ENCODE measurements at places on chromosomes 13 and 19.

DNA sequence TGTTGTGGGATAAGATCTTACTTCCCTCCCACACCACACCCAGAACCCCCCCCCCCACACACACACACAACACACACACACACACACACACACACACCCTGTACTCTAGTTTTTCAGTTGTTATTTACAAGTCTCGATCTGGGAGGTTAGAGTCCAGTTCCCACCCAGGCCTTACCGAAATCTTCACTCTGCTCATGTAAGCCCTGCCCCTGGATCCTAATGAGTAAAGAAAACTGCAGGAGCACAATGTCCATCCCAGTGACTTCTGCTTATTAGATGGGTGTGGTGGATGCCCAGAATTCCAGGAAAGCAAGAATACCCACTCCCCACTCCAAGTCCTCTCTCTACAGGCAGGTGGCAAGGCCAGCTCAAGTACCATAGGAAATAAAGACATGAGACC is 23.0 kb downstream of the STARD13 start:
- no peak for DNase-seq

GRCh38 chr19:42368360-42368759 is 21.7 kb downstream of the CNFN start:
- no peak for DNase-seq

DNA sequence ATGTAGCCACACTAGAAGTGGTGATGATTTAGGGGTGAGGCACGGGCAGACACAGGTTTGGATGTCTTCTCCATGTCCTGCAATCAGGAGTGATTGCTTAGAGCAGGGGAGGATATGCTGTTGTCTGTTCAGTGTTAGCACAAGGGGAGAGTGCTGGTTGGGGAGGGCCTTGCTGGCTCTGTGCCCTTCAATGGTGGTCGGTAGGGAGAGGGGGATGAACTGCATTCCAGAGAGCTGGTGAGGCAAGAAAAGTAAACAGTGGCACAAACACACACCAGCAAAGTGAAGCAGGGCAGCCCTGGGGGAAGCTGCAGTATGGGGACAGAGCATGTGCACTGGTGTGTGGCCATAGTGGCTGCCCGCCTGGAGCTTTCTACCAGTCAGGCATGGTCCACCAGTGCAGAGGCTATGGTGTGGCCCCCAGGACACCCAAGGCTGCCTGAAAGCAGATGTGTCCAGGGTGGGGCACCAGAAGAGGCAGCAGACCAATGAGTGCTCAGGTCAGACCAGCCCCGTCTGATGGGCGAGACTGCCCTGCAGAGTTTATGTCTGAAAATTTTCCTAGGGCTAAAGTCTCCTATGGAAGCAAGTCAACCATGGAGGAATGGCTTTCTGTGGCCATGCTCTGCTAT is 1676.9 kb downstream of the PCDH9 start:
- DNase-seq: no peak

- DNase-seq: no peak
Measured at GRCh38 chr13:88068975-88069374, 397.8 kb downstream of the SLITRK5 start.

DNA sequence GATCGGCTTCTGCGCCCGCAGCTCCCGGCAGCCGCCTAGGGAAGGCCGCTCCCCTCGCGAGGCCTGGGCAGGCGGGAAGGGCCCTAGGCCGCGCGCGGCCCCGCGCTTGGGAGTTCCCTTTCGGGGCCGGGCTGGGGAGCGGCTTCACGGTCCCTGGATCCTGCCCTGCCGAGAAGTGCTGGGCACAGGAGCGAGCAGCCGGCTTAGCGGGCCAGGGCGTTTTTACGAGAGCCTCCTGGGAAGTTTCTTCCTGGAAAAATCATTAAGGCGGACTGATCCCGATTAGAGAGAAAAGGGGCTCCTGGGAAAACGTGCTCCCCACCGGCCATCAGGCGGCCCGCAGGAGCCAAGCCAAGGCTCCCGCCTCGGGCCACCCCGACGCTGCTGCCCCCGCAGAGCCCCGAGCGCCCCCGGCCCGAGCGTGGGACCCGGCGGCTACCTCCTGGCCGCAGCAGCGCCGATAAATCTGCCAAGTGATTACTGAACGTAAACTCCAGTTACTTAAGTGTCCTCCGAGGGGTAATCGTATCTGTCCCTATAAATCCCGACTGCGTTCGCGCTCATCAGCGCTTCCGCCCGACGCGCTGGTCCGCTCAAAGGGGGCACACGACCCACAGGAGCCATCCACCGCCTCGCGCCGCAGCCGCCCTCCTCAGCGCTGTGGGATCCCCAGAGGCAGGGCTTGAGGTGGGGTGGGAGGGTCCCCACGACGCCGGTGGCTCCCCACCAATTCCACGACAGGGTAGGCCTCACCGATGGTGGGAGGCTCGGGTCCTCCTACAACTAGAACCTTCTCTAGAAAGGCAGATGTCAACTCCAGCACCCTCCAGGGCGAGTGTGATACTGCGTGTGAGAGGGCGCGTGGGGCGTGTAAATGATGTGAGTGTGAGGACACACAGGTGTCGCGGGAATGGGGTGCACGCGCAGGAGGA is 2.8 kb downstream of the ZIC5 start:
- no peak for DNase-seq

DNA sequence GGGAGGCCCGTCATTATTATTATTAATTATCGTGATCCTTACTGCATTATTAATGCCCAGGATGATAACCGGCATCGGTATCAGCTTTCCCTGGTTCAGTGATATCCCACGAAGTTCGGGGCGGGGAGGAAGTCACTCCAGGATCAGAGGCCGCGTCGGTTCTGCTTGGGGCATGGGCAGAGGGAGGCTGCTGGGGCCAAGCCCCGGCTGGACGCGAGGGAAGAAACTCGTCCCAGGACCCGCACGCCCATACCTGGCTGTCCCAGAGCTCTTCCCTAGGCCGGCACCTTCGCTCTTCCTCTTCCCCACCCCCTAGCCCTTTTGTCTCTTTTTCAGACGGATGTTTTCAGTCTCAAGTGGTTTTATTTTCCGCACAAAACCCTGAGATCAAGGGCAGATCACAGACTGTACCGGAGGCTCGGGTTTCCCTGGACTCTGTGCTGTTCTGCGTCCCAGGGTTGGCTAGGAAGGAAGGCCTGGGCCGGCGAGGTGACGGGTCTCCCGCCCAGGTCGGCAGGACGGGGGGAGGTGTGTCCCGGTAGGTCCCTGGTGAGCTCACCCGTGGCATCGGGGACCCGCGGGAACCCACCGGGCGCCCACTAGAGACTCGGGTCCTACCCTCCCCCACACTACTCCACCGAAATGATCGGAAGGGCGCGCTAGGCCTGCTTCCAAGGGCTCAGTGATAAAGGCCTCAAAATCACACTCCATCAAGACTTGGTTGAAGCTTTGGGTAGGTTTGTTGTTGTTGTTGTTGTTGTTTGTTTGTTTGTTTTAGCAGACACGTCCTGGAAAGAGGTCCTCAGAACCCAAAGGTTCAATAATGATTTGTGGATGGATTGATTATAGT is 7.9 kb downstream of the ZIC2 start:
- DNase-seq: no peak

GRCh38 chr13:33775339-33776108 is 42.4 kb upstream of the RFC3 start:
- no peak for DNase-seq
